ENCODE measurements at places on chromosomes 1 and 21.

DNA sequence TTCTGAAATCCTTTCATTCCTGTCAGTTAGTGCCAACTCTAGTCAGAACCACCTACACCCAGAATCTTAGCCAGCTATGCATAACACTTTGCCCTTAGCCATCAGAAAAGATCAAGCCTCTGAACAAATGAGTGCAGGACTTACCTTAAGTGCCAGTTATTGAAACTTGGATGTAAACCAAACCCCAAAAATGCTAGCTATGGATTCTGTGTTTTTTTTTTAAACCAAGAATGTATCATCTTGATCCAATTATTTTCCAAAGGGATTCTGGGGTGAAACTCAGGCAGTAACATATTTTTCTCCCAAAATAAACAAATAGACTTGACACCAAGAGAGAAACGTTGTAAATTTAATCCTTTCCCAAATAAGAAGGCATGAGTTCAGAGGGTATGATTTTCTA lies 538.6 kb upstream of the ADAMTS5 start:
- DNase-seq = no peak

- no peak for DNase-seq
These were observed 829 bp downstream of the ADAR start for GRCh38 chr1:154607106-154607608.

GRCh38 chr1:223234170-223234514 lies 91.1 kb upstream of the TLR5 start:
- DNase-seq = no peak

- peak; percentile 81 for DNase-seq
These were observed 927 bp downstream of the WNT9A start for GRCh38 chr1:227946624-227947385.

Measured in HAP-1 (cell line).